ENCODE measurements at places on chromosomes 2 and 18. TPM values are rescaled to one million over a fixed set of nuclear protein-coding genes. Genes with fewer than 3 reads are reported as not detected.

The ABCG5 gene
- 0.31 TPM for polyA plus RNA-seq

The FAM124B gene
- polyA plus RNA-seq = 2.3 TPM

The REG1A gene
- polyA plus RNA-seq = not detected

The BOLA3 gene
- 27.5 TPM for polyA plus RNA-seq

The SP5 gene
- polyA plus RNA-seq = 0.71 TPM

The EN1 gene
- polyA plus RNA-seq = not detected

The ITPRIPL1 gene
- 4.1 TPM for polyA plus RNA-seq

The ANKRD30B gene
- 0.12 TPM for polyA plus RNA-seq

DNA sequence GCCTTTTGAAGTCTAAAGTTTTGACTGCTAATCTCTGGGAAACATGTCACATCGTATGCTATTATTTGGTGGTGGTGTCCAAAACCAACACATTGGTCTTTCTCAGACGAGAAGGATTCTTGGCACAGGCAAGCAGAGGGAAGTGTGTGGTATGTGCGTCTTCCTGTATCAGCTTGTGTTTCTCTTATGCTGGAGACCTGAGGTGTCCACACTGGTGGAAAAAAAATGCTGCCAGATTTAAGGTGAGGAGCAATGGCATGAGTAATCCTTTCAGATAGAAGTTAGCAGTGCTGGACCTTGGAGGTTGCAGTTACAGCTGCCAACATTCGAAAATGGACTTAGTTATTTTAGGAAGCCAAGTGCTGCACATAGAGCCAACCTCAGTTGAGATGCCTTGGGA, 11.7 kb upstream of the FHL2 start:
- no peak for DNase-seq

DNA sequence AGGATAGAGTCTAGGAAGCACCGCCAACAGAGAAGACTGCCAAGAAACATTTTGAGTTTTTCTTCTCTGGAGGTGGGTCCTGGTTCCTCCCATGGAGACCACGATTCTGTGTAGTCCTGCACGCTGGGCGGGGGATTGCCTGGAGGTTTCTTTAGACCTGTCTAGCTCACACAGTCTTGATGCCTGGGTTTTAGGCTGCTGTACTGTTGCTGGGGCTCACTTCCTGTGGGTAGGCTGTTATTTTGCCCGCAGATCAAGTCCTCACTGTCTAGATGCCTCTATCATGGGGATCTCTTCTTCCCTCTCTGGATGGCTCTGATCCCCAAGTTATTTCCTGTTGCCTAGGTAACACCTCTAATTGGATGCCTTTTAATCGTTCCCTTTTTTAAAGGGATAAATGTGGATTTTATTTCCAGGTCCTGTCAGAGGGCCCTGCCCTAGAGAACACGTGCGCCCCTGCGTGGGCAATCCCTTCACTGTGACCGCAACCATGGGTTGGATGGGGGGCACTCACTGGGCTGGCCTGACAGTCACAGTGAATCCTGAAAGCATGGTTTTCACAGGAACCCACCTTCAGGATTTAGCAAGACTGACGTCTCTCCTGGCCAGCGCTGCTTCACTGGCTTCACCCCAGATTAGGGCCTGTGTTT, 115.7 kb downstream of the MSH2 start:
- no peak for DNase-seq

DNA sequence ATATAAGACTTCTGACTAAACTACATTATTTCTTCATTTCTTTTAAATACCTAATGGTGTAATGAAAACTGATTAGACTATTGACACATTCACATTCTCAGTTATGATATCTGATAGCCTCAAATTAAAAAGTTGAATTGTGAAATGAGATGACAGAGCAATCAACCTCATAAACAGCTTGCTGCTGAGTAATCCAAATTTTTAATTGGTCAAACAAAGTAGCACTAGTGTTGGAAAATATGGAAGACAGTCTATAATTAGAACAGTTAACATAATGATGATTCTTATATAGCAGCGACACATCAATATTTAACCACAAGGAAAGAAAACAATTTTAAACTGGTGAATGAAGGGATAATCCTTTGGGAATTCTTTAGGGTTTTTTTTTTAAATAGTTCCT, 91.9 kb upstream of the LRP1B start:
- DNase-seq = no peak

DNA sequence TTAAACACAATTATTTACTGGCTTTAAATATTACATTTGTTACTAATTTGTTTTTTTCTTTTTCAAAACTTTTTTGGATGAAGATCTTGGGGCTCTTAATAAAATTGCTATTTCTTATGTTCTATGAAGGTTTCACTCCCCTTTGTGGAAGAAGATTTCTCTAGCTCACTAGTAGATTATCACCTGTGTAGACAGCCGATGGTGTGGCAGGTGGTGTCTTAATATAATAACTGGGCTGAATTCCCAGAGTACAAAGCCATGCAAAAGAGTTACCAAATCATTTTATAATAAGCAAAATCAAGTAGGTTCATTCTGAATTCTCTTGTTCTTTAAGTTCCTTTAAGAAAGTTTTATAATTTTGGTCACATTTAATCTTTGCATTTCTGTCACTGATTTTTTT, 233.7 kb downstream of the CCDC102B start:
- DNase-seq = no peak

DNA sequence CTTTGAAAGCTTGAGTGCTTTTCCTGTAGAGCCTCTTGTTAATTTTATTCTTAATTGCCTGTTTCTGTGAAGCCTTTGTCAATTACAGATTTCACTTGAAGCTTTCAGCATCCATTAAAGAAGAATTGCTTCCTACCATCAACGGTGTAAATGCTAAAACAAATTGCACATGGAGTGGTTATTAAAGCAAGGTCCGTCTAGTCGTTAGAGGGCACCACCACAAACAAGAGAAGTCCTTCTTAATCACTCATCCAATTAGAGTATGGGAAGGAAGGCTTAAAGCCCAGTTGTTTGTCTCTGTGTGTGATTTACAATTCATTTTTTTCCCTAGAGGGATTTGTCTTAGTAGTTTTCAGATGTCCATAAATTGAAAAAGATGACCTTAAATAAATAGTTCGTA, 1.6 kb downstream of the KCNJ3 start:
- DNase-seq = no peak

DNA sequence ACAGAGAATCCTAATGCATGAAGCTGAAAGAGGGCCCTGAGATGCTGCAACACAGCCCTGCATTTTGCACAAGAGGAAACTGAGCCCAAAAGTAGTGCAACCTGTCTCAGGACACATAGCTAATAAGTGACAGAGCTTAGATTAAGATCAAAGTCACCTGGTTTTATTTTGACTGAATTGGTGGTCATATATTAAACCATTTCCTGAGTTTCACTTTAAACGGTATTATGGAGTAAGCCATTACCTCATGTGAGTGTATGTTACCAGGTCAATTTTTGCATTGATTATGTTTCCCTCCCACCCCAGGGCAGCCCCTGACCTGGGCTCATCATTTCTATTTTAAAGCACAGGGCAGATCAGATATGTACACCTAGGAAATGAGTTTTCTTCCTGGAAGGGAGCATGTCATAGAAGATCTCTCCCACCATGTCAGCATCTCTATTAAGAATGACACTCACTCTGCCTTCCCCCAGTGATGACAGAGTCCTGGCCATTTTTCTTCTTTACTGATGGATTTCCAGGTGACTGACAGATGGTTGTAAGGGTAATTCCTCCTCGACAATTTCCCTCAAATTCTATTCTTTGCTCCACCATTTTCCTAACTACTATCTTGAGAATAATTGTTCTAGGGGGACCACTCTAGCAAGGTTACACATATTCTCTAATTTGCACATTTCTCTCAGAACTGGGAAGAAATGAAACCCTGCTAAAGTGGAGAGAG, 441.3 kb upstream of the SLC14A2 start:
- DNase-seq = no peak

DNA sequence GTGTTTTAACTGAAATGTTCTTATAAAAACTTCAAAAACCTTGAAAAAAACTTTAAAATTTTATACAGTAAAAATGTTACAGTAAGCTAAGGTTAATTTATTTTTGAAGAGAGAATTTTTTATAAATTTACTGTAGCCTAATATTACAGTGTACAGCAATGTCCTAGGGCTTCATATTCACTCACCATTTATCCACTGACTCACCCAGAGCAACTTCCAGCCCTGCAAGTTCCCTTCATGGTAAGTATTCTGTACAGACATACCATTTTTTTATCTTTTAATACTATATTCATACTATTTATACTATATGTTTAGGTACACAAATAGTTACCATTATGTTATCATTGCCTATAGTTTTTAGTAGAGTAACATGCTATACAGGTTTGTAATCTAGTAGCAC, 396.7 kb upstream of the MMADHC start:
- DNase-seq = no peak

DNA sequence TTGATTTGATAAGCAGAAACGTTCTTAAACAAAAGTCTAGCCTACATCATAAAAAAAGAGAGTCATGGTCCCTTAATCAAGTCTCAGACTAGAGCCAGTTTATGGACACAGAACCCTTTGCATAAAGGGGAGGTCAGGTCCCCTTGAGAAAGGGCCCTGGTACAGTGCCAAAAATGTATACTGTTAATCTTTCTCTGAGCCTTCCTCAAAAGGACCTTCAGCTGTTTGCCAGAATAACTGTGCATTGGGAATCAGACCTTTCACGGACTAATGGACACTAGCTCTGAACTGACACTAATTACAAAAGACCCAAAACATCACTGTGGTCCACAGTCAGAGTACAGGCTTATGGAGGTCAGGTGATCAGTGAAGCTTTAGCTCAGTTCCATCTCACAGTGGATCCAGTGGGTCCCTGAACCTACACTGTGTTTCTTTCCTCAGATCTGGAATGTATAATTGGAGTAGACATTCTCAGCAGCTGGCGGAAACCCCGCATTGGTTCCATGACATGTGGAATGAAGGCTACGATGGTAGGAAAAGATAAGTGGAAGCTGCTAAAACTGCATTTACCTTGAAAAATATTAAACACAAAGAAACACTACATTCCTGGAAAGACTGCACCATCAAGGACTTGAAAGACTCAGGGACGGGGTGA, 151.4 kb downstream of the TMEFF2 start:
- DNase-seq = no peak

DNA sequence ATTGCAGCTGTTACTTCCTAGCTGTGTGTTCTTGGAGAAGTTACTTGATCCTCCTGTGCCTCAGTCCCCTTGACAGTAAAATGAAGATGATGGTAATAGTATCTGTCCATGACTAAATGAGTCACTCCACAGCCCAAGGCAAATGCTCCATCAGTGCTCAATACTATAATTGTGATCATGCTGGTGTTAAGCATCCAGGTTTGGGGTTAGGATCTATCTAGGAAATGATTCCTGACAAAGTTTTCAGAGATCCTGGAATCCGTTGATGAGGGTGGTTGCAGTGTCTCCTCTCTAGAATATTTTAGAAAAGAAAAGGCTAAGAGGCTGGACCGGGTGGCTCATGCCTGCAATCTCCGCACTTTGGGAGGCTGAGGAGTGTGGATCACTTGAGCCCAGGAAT, 2.7 kb upstream of the PRELID3A start:
- no peak for DNase-seq

DNA sequence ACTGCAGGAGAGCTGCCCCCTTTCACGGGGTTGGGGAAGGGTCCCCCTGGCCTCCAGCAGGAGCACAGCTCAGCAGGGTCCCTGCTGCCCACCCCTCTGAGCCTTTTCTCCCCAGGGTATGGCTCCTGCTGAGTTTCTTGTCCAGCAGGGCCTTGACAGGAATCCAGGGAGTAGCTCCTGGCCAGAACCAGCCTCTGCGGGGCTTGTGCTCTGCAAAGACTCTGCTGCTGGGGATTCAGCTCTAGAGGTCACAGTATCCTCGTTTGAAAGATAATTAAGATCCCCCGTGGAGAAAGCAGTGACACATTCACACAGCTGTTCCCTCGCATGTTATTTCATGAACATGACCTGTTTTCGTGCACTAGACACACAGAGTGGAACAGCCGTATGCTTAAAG, 21.2 kb downstream of the FOSL2 start:
- DNase-seq = no peak

Data from right renal cortex interstitium (tissue), 3 donors.